Calu3 (cell line): ENCODE measurements at places on chromosomes 12 and 14.
A peak's percentile ranks its signal among the peaks of the same experiment; 100 is the strongest.

- no peak for DNase-seq
Measured at GRCh38 chr12:113643177-113643974, 171.7 kb upstream of the LHX5 start.

DNA sequence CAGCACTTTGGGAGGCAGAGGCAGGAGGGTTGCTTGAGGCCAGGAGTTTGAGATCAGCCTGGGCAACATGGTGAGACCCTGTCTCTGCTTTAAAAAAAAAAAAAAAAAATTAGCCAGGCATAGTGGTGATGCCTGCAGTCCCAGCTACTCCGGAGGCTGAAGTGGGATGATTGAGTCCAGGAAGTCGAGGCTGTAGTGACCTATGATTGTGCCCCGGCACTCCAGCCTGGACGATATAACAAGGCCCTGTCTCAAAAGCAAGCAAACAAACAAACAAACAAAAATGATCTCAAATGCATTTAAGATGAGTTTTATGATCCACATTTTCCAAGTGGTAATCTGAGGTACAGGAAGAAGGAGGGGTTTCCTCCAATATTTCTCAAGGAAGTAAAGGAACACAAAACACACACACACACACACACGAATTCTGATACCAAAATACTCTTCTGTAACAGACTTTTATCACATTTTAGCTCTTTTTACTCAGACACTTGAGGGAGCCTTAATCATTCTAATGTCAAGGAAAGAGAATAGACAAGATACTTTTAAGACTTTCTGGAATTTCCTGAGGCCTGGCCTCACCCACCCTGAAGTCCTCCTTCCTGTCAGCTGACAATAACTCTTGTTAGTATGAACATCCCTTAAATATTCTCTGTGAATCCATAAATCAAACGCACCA, 44.4 kb upstream of the CERS5 start:
- no peak for DNase-seq

DNA sequence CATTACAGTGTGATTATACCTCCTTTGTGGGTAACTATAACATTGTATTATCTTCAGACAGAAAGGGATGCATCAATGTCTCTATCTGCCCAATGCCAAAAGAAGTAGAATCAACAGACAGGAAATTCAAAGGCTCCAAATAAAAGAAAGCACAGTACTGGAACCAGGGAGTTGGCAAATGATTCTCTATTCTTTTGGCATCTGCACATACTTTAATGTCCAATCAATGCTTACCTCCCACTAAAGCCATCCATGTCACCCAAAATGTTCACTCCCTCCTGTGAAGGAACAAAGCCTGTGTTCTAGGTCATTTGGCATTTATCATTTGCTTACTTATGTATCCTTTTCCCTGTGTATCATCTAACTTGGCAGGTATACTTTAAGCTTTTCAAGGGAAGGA, 36.7 kb downstream of the KIF21A start:
- no peak for DNase-seq

DNA sequence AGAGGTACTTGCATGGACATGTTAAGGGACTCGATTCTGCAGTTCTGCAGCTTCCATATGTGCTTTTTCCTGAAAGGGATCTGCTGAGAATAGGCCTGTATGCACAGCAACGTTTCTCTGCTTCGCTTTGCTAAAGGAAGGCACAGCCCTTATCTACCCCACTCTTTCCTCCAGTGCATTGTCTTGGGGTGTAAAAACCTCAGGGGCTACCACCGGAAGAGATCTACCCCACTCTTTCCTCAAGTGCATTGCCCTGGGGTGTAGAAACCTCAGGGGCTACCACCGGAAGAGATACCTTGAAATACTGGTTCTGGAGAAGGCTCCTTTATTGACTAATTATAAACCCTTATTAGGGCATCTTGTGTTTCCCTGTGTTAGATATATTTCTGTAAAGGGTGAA, 52.9 kb downstream of the SEL1L start:
- no peak for DNase-seq

DNA sequence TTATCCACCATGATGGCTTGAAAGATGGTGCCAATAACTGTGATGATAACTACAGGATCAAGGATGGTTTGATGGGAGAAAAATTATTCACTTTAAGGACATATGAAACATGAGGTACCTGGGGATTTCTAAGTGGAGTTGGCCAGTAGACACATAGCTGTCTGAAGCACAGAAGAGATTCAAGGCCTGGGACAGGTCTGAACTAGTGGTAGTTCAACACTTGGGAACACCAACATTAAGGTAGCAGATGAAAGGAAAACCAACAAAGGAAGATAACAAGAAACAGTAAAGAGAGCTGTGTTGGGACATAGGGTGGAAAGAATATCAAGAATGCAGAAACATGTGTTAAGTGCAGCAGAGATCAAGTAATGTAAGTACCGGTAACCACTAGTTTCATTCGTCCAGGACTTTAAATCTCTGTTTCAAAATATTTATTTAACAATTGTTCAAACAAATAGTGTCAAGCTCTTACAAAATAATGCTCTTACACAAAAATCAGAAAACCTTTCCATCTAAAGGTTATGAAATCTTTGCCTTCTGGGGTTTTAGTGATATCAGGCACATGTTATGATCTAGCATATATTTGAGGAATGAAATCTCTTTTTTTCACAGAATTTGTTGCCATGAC, 104.7 kb downstream of the ST8SIA1 start:
- DNase-seq = no peak

GRCh38 chr12:132824053-132824452, 4.6 kb downstream of the GOLGA3 start:
- DNase-seq = no peak

DNA sequence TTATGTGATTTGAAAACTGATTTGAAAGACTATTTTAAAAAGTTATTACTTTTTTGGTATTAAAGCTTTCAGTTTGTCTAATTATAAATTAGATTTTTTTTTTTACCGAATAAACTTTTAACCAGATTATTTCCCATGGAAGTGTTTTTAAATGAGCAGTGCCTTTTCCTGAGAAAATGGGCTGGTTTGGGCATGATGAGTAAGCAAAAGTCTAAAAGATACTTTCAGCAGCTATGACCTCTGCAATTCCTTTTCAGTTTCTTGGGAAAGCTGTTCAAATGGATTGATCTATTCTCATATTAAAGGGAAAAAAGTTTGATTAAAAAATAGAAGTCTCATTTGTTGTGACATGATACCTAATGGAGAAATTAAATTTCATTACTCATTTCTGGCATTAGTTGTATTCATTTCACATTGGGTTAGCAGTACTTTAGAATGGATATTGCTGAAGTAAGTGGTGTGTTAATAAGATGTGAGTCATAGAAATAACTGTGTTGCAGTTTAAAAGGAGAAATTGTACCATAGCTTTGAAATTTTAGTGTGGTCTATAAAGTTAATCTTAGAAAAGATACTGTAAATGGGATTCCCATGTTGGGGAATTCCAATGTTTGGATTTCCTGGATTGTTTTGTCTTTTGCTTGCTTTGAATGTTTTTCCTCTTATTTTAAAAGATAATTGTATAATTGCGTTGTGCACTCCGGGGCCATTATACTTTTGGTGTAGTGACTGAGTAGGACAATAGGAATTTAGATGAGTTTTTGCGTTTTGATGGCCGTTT, 21.0 kb downstream of the KTN1 start:
- no peak for DNase-seq

DNA sequence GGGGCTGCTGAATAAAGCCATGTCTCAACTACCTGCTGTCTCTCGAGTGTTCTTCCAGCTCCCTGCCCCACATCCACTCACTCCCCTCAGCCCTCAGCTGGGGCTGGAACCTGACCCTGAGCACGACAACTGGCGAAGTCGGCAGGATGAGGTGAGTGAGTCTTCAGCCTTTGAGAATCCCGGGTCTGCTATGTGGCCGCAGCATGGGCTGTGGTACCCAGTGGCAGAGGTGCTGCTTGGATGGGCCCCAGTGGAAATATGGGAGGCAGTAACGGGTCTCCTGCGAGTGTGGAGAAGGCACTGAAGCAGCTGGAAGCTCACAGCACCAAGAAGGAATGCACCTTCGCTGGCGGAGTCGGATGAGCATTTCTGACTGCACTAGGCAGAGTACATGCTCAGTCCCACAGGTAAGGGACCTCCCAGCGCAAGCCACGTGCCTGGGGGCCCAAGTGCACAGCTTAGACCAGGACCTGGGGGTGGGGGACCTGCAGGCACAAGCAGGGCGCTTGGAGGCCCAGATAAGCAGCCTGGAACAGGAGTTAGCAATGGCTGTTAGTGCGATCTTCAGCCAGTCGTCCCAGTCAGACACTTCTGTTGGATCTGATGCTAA, 95.5 kb upstream of the TMPO start:
- DNase-seq = no peak

DNA sequence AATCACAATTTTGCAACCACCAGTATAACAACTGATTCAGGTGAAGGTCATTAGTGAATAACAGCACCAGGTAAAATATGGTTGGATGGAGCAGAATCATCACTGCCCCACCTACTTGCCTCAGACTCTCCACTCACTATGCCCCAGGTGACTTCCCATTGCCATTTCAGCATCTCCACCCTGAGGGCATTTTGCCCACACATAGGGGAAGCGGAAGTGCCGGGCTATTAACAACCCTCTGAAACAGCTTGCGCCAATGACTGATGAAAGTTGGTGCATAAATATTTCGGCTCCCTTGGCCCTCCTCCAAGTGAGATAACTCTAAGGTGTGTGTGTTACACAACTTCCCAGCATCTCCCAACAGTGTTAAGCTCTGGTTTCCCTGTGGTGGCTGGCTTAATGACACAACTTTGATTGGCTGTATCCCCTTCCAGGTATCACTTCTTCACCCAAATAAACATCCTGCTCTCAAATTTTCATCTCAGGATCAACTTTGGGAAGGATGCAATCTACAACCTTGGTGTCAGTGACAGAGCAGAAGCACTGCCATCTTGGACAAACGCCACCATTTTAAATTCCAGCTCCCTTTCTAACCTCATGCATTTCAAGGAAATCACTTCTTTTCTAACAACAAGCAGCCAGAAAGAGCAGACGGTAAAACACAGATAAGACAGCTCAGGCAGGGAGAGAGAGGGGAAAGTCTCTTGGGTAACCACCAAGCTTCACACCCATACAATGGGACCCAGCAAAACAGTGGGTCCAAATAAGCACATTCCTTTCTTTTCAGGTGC, 73.6 kb upstream of the PPP2R5C start:
- DNase-seq = no peak

DNA sequence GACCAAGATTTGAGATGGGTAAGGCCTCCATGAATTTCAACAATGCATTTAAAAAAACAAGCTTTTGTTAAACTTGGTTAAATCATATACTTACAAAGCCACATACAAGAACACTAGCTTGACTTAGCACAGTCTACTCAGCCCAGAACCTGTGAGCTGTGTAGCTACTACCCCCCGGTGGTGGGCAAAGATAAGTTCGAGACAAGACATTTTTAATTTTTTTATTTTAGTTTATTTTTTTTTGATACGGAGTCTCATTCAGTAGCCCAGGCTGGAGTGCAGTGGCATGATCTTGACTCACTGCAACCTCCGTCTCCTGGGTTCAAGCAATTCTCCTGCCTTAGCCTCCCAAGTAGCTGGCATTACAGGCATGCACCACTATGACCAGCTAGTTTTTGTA, 3.7 kb upstream of the NECAP1 start:
- peak; percentile 58 for DNase-seq

- DNase-seq = no peak
Measured at GRCh38 chr12:31558521-31558920, 32.4 kb downstream of the DENND5B start.

GRCh38 chr14:68982581-68982980, 3.5 kb upstream of the ACTN1 start:
- DNase-seq = no peak

DNA sequence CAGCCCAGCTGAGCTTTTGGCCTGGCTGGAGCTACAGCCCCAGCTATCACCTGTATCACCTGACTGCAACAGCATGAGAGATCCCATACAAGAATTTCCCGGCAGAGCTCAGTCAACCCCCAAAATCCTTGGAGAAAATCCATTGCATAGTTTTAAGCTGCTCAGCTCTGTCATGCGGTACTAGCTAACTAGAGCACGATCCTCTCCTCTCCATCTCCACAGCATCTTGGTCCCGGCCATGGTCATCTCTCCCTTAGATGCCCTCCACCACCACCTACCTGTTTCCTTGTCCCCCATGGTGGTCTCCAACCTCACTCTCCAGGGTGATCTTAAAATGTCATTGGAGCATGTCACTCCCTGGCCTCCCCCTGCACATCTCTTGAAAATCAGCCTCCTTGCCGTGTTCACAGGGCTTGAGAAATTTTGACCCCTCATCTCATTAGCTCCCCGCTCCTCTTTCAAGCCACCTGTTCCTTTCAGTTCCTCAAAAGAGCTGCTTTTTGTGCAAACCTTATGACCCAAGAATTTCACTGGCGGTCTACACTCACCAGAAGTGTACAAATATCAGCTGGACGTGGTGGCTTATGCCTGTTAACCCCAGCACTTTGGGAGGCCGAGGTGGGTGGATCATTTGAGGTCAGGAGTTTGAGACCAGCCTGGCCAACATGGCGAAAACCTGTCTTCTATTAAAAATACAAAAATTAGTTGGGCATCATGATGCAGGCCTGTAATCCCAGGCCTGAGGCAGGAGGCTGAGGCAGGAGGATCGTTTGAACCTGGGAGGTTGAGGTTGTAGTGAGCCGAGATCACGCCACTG, 8.1 kb upstream of the CLMN start:
- DNase-seq = no peak

DNA sequence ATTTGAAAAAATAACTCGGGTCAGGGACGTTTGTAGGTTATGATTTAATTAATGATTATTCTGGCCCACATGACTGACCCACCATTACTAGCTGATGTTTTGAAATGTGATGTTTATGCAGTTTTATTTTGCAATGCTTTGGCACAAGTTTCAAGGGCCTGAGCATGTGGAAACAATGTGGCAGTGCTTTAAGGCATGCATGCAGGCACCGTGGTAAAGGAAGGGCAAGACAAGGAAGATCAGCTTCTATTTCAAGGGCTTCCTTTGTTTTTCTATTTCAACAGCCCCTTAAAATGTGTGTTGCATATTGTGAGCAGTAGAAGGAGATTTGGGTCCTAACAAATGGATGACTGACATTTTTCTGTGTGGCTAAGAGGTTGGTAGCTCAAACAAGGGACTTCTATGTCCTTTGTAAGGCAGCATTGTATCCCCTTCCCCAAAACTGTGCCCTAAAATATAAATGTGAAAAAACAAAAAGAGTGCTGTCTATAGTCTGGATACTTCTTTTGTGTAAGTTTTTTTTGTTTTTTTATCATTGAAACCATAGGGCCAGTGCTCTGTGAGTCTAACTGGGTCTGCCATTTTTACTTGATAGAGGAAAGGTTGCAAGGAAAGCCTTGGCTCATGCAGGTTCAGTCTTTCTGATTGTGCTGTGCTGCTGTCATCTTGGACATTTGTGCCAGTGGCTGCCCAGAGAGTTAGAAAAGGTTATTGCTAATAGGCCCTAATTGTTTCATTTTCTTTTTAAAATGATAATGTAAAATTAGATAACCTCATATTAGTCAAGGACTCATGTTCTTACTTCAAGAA, 103.5 kb downstream of the FGD4 start:
- peak; percentile 6 for DNase-seq
